ENCODE measurements at places on chromosomes 11 and 22.

DNA sequence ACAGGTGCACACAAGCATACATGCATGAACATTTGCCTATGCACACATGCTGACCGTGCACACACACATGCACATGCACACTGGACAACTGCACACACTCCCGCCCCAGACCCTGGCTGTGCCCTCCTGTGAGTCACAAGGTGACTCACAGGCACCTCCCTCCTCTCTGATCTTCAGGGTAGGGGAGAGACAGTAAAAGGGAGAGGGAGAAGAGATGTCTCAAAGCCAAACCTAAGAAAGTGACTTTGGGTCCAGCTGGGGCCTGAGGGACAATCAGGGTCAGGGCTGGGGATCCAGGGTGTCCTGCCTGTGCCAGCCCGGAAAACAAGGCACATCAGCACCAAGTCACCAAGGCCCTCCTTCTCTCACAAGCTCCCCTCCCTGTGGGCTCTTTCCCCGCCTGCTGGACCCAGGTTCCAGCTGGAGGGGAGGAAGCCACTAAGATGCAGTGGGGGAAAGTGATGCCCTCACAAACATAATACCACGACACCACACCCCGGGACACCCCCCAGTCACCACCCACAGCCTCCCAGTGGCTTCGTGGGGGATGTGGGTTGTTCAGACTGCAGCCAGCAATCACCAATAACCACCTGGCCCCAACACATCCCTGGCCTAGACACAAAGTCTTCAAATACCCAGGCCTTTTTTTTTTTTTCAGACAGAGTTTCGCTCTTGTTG lies 39.3 kb downstream of the PDGFB start:
- DNase-seq: peak; percentile 11

GRCh38 chr11:58927393-58928106 lies 11.7 kb upstream of the GLYATL1 start:
- DNase-seq: no peak

DNA sequence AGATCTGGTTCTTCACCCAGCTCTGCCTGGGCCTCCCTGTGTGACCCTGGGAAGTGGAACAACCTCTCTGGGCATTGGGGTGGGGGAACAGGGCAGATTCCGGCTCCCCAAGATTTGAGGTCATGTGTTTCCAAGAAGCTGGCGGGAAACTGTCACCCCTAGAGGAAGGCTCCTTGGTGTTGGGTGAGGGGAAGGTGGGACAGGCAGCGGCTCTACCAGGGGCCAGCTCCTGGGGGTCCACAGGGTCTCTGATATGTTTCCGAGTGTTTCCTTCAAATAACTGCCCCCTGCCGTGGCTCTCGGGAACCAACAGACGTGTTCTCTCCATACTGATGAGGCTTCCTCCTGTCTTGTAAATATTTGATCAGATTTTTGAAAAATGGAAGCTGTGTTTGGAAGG lies 78.5 kb downstream of the MPPED1 start:
- DNase-seq: no peak

DNA sequence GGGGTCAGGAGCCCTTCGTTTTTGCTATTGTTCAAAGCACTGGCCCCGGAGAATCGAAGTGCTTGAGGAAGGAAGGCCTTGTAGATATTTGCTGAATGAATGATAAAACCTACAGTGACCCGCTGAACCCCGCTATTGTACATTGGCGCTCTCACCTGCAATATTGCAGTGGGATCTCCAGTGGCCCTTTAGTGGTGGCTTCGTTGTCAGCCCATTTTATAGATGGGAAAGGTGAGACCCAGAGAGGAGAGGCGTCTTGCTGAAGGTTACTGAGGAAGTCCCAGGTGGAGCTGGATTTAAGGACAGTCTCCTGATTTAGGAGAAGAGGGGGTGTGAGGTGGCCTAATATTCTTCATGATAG lies 1.2 kb downstream of the CDC42EP2 start:
- DNase-seq: no peak

- no peak for DNase-seq
Observed at GRCh38 chr11:72856065-72856464, 41.9 kb downstream of the ATG16L2 start.
